Activated T-cell treated with anti-CD3 and anti-CD28 coated beads, Interleukin-2, amount 50 U/mL, for 4 hours (primary cell): ENCODE measurements at places on chromosomes 1 and 21. TPM values are rescaled to one million over a fixed set of nuclear protein-coding genes. Genes with fewer than 3 reads are reported as not detected.

DNA sequence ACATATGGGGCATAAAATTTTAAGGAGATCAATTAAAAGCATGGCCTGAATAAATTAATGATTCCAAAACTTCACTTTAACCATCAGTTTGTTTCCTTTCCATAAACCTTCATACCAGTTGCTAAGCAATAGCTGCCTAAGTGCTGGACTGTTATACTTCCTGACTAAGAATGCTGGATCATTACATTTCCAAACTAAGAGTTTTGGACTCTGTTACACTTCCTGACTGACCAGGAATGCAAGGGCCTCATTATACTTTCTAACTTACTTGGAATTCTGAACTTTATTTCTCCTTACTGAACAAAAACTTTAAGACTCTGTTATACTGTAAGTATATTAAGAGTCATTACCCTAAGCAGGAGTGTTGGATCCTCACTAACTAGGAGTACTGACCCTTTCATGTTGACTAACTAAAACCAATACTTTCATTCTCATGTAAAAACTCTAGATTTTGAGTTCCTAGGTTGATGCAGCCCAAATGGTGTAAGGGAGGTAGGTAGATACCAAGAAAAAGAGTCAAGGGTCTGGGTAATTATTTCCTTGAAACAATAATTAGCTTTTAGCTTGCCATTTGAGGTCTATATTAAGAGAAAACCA lies 118.2 kb downstream of the FAF1 start:
- no peak for DNase-seq

DNA sequence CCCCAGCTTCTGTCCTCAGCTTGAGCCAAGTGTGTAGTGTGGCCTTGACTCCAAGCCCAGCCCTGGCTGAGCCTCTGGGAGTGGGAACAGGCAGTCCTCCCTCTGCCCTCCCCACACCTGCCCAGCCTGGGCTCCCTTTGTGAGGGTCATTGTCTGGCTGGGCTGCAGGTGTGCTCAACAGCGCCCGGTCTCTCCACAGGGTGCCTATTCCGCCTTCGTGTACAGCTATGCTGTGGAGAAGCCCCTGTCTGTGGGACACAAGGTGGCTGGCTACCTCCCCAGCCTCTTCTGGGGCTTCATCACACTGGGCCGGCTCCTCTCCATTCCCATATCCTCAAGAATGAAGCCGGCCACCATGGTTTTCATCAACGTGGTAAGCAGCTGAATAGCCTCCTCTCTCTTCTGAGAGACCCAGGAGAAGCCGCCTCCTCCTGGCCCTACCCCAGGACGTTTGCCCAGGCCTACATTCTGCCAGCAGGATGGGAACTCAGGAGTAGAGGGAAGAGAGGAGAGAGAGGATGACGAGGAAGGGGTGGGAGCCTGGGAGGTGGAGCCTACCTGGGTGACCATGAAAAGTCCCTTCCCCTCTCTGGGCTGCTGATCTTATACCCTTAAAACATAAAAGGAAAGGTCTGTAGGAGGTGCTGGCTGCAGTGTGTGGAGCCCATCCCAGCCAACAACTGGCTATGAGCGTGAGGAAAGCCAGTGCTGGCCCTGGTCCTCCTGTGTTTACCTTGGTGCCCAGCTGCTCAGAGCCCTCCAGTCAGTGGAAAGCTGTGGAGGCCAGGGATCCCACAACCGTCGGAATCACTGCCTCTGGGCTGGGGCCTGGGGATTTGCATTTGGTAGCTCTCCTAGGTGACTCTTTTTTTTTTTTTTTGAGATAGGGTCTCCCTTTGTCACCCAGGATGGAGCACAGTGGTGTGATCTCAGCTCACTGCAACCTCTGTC lies 45.7 kb downstream of the ELK4 start:
- DNase-seq: no peak

The CYYR1 gene
- total RNA-seq: not detected

- DNase-seq: no peak
These were observed 10.4 kb downstream of the BCAN start for GRCh38 chr1:156652131-156652991.

GRCh38 chr1:201098992-201099677 lies 13.1 kb downstream of the CACNA1S start:
- no peak for DNase-seq

DNA sequence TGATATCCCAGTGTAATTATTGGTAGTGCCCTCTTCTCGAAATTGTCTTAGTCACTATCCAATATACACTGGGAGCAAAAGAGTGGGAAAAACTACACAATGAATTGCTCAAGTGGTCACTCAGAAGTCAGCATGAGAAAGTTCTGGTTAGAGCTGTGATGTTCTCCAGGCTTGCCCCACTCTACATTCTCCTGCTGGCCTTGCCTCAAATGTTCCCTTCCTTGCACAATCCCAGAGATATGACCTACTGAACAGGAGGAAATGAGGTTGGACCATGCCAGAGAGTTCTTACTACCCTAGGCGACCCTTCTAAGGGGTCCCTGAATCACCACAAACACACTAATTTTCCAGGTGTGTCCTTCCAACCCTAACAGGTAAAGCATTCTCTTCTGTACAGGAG lies 40.8 kb downstream of the GLUL start:
- no peak for DNase-seq

- DNase-seq: peak; percentile 27
These were observed 29.7 kb upstream of the KIRREL1 start for GRCh38 chr1:157963713-157964112.

GRCh38 chr1:12012560-12013316 lies 6.6 kb upstream of the MIIP start:
- DNase-seq: no peak

The GLRX2 gene
- 29.3 TPM for total RNA-seq

The LUZP1 gene
- total RNA-seq: 19.7 TPM

The CFHR4 gene
- total RNA-seq: not detected

DNA sequence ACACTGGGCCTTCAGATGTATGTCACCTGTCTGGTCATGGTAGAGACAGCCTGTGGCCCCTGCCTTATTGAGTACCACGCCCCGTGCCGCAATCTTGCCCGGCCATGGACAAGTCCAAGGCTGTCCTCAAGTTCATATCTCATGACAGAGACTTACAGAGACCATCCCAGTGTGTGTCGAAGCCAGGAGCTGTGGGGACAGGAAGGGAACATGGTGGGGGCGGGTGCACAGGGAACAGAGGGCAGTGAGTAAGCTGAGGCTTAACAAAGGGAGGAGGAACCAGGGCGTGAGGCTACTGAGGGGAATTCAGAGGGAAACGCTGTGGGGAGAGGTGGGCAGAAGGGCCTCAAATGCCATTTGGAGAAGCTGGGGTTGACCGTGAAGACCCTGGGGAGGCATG lies 75.8 kb downstream of the ALPL start:
- DNase-seq: no peak

DNA sequence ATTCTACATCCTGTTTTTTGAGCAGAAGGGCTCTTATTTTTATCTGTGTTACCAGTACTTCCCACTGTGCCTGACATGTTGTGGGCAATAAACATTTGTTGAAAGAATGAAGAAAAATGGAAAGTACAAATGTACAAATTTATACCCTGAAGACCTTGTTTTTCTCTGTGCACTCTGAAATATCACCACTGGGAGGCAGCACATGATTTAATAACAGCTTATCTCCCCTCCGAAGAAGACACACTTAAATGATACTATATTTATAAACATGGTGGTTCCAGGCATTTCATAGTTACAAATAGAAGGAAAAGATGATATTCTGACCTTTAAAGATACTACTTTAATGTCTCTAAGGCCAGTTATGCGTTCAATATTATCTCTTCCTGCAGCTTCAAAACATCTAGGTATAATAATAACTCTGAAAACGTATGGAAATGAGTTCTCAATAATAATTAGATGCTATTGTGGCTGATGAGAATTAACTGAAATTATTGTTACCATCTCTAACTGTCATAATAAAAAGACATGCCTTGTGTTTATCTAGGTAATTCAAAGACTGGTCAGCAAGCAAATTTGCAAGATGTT lies 12.8 kb downstream of the DYNLT5 start:
- DNase-seq: peak; percentile 44

The DNAJB4 gene
- total RNA-seq: 5.5 TPM

DNA sequence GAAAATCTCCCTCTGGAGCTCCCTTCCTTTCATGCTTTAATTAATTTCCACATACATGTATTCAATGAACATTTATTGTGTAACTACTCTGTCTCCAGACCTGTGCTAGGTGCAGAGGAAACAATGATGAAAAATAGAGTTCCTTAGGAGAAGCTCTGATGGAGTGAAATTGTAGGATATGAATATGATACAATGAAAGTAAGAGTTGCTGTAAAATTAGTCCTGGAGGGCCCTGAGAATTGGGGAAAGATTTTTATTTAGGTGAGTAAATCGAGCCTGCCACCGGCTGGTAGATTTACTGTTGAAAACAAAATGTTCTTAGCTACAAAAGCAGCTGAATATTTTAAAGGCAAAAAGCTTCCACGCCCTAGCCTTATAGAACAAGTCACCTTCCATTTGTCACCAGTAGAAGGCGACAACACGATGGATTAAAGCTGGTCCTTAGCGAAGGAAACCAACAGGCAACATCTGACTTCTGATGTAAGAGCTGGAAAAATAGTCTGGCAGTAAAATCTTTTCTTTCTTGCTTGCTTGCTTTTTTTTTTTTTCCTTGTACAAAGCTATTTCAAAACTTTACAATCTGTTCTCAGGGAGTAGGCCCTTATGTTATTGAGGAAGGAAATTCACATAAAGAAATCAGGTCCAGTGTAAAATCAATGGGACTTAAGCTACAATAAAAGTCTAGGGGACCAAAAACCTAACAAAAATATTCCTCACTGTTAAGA lies 82.0 kb upstream of the ROR1 start:
- DNase-seq: no peak

GRCh38 chr1:96416111-96416595 lies 305.4 kb upstream of the PTBP2 start:
- DNase-seq: no peak

The C1orf94 gene
- not detected for total RNA-seq

- no peak for DNase-seq
These were observed 350.3 kb upstream of the LYPLAL1 start for GRCh38 chr1:218823291-218823900.

- no peak for DNase-seq
These were observed 13.0 kb downstream of the FAM229A start for GRCh38 chr1:32349211-32349708.

The SH2D5 gene
- 1.1 TPM for total RNA-seq

The CELA3B gene
- 2.2 TPM for total RNA-seq

DNA sequence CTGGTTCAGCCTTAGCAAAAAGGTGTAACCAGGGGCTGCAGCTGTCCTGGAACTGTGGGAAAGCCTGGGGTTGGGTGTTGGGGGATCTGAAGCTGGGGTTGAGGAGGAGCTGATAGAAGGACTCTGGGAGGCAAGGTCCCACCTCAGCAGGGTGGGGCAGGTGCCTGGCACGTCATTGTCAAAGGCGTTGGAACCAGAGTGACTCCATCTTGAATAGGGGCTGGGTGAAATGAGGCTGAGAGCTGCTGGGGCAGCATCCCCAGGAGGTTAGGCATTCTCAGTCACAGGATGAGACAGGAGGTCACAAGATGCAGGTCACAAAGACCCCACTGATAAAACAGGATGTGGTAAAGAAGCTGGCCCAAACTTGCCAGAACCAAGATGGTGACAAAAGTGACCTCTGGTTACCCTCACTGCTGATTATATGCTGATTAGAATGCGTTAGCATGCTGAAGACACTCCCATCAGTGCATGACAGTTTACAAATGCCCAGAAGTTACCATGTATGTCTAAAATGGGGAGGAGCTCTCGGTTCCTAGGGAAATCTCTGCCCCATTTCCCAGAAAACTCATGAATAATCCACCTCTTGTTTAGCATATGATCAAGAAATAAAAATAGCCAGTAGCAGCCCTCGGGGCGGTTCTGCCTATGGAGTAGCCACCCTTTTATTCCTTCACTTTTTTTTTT lies 85.4 kb downstream of the IER5 start:
- no peak for DNase-seq

DNA sequence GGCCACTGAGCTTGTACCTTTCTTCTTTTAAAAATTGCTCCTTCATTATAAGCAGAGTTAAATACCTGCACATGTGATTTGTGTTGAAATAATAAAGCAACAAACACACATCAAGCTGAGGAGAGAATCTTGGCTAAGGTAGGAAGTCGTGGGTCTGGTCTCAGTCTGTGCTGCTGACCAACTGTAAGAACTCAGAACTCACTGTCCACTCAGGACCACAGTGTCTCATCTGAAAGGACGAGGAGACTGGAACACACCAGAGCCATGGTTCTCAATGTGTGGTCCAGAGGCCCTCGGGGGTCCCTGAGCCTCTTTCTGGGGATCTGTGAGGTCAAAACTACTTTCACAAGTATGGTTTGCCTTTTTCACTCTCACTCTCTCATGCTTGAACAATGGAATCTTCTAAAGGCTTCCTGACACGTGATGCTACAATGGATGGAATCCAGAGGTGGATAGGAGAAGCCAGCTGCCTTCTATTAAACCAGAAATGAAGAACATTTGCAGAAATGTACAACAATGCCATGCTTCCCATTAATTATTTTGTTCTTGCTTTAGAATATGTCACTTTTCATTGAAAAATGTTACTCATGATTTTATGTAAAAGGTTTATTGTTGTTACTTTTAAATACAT lies 17.3 kb upstream of the ETS2 start:
- DNase-seq: no peak

The SPRR2G gene
- total RNA-seq: not detected

GRCh38 chr1:245874942-245875580 lies 632.0 kb downstream of the SMYD3 start:
- DNase-seq: no peak

The ZYG11A gene
- total RNA-seq: 0.13 TPM

GRCh38 chr1:110208916-110209645 lies 1.0 kb upstream of the KCNC4 start:
- no peak for DNase-seq

- DNase-seq: no peak
These were observed 19.8 kb downstream of the NCF2 start for GRCh38 chr1:183570451-183570850.

The PRR9 gene
- total RNA-seq: not detected

The AKR7A3 gene
- total RNA-seq: 1.3 TPM

The LRRC38 gene
- total RNA-seq: not detected

The GBP7 gene
- total RNA-seq: 0.29 TPM

The TRIM67 gene
- total RNA-seq: not detected

DNA sequence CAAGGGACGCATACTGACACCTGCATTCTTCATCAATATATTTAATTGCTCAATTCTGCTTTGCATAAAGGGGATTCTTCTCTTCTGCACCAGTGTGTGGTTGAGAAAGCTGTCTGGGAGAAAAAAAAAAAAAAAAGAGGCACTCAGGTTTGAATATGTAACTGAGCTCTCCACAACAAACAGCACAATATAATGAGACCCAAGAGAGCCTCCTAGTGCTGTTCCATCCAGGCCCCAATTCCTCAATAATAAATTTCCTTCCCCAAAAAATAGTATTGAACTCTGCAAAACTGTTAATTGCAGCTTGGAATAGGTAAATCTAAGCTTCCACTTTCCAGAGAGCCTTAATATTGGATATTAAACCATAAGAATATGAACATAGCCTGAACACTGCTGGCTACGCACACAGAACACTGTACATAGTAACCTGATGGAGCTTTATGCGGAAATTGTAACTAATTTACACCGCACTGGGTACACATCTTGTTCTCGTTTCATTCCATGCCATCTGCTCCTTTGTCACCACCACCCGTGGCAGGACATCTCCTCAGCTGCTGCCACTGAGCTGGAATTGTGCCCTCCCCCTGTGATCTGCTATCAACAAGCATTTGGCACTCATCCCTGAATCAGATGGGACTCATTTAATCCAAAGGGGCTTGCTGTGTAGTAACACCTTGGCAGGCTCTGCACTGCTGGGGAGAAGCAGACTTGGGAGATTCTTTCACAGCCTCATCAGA lies 272.0 kb downstream of the HHIPL2 start:
- no peak for DNase-seq
